A549 (cell line): ENCODE measurements at places on chromosomes 4 and X.
A peak's percentile ranks its signal among the peaks of the same experiment; 100 is the strongest.

DNA sequence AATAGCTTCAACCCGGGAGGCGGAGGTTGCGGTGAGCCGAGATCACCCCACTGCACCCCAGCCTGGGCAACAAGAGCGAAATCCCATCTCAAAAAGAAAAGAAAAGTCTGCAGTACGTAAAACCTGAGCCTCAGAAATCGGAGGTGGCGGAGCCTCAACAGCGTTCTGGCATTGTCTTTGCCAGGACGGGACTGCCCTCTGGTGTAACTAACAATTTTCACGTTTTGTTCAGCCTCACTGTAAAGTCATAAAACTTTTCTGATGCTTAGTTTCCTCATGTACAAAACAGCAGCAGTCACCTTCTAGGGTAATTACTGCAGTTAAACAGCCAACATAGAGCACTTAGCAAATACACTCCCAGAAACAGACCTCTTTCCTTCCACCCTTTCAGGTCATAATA, 121.7 kb downstream of the RBM47 start:
- DNase-seq = no peak

DNA sequence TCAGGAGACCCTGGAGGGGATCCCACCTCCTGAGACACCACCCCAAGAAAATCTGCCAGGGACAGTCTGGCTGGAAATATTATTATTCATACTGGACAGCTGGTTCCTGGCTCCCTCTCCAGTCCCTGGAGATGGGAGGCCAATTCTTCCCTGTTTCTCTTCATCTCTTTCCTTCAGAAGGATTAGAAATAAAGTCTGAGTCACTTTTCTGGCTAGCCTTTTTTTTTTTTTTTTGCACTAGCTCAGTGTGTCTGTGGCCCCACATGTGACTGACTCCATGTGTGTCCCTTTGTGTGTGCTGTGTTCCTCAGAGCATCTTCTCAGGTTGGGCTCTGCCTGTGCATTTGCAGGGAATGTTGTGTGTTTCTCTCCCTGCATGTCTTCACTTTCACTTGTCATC, 1.8 kb upstream of the FRMPD3 start:
- no peak for DNase-seq

DNA sequence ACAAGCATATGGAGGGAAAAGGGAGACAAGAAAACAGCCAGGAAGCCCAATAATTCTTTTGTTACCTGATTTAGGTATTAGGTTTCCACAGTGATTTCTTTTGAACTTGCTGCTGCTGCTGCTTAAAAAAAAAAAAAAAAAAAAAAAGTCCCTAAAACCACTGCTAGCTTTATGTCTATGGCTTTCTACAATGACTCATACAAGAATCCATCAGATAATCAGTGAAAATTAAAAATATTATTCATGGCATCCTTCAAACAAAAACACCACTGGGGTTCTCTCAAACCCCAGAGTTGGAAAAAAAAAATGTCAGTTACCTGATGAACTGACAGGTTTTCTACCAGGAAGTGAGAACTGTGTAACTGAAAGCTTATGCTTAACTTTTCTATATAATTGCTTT, 14.3 kb downstream of the EPHA5 start:
- no peak for DNase-seq

GRCh38 chrX:51151734-51152133, 180.9 kb upstream of the NUDT10 start:
- DNase-seq = no peak

DNA sequence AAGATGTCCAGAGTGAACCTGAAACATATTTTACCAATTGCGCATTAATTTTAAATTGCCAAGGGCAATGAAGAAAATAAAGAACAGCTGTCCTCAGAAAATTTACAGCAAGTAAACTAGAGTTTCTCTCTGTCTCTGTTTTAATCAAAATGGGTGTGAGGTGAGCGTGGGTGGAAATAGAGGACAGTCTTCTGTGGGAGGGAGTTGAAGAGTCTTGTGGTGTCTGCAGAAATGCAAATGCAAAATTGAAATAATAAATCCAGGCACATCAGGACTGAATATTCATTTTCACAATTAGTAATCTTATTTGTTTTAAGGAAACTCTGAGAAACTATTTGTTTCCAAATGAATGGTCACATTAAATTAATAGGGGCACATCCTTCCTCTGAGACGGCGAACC, 192.0 kb downstream of the ARHGAP10 start:
- no peak for DNase-seq

- no peak for DNase-seq
These were observed 169.2 kb upstream of the LEF1 start for GRCh38 chr4:108337923-108338322.

DNA sequence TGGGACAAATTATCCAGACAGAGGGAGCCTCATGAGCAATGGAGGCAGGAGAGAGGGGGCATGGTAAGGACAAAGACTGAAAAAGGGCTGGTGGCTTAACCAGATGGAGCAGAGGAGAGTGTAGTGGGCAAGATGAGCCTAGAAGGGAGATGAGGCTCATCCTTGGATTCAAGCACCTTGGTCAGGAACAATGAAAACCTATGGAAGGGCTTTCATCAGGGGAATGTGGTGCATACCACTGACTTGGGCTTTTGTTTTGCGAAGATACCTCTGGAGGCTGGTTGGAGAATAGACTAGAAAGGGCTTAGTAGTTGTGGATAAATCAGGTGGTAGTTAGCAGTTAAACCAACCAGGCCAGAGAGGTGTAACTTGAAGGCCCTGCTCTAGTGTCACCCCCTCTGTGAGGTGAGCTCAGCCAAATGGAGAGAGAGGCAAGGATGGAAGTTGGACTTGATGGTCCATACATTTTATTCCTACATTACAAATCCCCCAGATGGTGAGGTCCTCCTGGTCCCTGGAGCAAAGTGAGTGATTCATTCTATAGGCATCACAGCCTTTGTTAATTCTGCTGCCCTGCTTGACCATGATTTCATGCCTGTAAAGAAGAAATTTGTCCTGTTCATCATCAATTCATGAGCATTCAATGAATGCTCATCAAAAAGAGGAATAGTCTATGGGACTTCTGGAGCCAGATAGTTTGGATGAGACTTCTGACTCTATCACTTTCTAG, 264.8 kb upstream of the IGFBP7 start:
- no peak for DNase-seq

- no peak for DNase-seq
These were observed 283.2 kb upstream of the CPEB2 start for GRCh38 chr4:14719053-14719452.

DNA sequence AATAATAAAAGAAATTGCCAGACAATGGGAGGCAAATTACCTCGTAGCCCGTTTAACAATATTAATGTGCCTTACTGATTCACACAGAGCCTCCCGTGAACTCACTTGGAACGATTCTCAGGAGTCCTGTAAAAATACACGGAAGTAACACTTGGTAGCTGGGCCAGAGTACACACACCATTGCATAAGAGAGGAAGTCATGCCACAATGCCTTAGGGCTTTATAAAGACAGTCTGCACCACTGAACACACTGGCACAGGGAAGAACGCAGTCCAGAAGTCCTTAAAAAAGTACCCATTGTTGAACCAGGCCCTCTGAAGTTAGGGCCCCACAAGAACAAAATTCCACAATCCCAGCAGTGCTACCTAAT, 15.1 kb downstream of the SLC2A9 start:
- peak; percentile 66 for DNase-seq

- no peak for DNase-seq
These were observed 6.6 kb downstream of the SRPX start for GRCh38 chrX:38214044-38214443.

DNA sequence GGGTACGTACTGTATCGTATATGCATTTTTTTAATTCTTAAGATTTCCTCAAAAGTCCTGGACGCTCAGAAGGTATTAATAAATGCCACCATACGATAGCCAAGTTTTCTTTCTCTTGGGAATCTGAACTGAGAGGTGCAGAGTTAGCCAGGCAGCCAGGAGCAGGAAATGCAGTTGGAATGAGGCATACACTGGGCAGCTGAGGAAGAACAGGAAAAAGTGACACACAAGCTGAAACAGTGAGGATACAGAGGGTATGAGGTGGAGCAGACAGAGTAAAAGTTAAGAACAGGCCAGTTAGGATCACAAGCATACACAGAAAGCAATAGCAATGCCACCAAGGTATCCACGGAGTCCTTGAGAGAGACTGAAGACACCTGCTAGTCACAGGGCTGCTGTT, 13.4 kb downstream of the UFSP2 start:
- no peak for DNase-seq

- DNase-seq = no peak
These were observed 27.0 kb downstream of the SMIM43 start for GRCh38 chr4:121737846-121738554.
